ENCODE measurements at places on chromosomes 3 and 15.
A peak's percentile ranks its signal among the peaks of the same experiment; 100 is the strongest.

DNA sequence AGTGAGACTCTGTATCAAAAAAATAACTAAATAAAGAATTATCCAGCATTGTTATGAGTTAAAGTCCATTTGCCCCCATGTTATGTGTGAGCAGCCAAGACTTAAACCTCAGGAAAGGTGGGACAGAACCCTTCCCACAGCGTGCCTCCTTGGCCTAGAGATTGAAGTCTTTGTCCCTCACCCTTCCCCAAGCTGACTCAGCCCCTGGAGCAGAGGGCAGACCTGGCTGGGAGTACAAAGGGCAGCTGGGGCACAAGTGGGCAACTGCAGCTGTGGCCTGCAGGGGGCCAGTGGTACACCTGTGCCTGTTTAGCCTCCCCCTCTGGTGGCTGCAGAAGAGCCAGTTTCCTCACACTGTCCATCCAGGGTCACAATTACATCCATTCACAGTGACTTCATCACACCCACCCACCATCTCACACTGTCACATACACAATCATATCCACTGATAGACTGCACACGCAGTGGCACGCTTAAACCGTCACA, 940 bp upstream of the ACY1 start:
- peak; percentile 39 for DNase-seq

DNA sequence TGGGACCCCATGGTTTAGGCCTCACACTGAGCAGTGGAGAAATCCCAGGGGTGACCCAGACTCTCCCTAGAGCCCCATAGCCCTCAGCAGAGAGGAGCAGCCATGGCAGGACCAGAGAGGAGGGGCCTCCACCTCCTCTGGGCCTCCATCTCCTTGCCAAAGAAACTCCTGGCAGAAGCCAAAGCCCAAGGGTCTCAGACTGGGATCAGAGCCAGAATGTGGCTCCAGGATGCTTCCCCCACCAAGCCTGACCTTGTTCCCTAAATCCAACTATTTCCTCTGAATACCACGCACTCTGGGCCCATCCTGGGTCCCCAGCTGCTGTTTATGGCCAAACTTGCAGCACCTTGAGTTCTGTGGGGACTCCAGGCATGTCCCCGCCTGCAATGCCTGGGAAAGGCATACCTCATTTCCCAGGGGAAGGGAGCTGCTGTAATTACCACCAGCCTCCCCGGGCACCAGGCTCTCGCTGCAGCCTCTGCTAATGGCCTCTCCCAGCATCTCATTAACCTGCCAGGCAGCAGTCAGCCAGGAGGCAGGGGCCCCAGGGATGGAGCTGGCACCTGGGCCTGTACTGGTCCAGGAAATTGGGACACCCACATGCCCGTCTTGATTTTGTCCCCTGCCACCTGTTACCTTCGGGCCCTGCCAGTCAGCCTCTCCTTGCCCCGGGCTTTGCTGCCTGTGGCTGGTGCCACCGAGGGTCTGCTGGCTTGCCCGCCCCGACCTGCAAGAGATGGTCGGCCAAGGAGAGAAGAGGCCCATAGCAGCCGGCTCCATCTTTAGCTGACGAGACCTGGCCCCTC, 4.6 kb downstream of the CCDC9B start:
- no peak for DNase-seq

- no peak for DNase-seq
Measured at GRCh38 chr3:53198256-53198977, 37.4 kb downstream of the PRKCD start.

DNA sequence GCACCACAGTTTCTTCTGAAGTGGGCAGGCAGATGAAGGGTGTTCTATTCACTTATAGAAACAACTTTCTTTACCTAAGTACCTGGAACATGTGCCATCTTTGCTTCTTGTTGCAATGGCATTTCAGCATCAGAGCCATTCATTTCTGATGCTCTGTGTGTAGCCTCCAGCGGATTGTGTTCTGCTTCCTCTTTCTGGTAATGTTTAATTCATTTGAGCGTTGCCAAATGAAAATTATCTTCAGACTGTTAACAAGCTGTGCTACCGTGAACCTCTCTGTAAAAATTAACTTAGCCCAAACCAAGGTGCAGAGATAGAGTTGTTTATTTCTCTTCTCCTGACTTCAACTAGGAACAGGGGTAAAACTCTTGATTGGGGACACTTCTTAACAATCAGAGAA, 302.0 kb downstream of the EDEM1 start:
- DNase-seq, result no peak

- no peak for DNase-seq
Measured at GRCh38 chr3:190375246-190375645, 12.7 kb upstream of the CLDN16 start.

DNA sequence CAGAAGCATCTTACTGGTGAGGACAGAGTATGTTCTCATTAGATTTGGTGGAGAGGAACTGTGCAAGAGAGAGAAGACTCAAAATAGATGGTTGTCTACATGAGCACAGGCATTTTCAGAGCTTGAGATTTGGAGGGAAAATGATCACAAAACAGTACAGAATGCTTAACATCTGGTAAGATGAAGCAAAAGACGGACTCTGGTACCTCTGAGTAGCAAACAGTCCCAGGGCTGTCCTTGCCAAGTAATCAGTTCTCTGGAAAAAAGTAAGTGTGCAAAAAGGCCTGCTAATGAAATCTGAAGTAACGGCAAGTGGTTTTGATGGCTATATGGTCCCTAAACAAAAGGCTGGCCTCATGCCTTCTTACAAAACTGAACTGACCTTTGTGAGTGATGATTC, 414.2 kb downstream of the CNTN4 start:
- no peak for DNase-seq

GRCh38 chr15:31255732-31256377, 70.8 kb upstream of the KLF13 start:
- DNase-seq, result no peak

DNA sequence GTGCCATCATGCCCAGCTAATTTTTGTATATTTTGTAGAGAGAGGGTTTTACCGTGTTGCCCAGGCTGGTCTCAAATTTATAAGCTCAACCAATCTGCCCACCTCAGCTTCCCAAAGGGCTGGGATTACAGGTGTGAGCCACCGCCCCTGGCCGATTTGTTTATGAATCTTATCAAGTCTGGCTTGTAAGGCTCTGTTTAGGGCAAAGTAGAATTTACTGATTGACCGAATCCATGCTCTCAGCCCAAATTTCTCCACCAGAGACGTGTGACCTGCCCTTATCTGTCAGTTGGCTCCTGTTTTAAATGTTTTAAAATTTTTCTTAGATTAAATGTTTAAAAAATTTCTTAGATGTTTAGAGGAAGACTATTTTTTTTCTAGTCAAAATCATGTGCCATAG, 19.5 kb downstream of the RAD54L2 start:
- no peak for DNase-seq

- DNase-seq, result no peak
Measured at GRCh38 chr15:81723701-81724100, 322.1 kb downstream of the MEX3B start.

DNA sequence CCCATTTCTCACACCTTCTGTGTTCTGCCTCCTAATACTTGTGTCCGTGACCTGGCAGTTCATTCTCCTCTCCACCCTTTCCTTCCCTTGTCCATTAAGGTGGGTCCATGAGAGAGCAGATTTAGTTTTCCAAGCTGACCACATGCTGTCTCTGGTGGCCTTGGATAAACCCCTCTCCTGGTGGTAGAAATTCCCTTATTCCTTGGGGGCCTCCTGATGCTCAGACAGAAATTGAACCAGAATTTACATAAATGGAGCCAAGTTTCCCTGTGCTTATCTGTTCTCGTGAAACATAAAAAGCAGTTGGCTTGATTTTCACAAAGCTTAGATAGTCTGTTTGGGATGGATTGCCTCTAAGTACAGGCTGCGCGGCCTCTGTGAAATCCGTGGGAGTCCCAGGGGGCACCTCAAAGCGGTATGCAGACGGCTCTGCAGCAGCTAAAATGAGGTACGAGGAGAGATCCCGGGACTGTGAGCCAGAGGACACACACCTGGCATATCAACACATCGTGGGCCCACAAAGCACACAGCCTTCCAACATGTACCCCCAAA, 101.0 kb upstream of the NMNAT3 start:
- no peak for DNase-seq

DNA sequence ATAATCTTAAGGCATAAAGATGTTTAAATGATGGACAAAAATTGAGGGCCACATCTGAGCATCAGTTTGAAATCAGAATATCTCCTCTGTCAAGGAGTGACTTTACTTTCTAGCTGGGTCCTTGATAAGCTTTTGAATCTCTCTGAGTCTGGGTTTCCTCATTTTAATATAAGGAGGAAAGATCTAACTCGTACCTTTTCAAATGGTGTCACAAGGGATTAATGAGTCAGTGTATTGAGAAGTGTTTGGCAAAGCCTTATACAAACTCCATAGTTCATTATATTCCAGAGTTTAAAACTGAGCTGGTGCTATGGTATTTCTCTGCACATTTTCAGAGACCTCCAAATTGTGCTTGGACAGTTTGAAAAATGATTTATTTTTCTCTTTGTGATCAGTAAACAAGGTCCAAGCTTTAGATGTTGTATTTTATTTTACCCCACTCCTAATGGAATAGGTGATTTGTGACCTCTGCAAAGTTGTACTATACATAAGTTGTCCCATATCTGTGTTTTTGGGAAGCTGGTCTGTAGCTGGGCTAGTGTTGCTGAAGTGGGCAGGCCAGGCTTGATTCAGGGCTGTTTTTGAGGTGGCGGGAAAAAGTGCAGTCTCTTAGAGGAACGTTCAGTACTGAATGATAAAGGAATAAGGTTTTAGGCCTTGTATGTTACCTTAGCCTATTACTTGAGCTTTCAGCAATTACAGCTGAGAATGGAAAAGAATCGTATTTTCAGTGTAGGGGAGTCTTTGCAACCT, 5.6 kb downstream of the FNDC3B start:
- DNase-seq, result no peak

DNA sequence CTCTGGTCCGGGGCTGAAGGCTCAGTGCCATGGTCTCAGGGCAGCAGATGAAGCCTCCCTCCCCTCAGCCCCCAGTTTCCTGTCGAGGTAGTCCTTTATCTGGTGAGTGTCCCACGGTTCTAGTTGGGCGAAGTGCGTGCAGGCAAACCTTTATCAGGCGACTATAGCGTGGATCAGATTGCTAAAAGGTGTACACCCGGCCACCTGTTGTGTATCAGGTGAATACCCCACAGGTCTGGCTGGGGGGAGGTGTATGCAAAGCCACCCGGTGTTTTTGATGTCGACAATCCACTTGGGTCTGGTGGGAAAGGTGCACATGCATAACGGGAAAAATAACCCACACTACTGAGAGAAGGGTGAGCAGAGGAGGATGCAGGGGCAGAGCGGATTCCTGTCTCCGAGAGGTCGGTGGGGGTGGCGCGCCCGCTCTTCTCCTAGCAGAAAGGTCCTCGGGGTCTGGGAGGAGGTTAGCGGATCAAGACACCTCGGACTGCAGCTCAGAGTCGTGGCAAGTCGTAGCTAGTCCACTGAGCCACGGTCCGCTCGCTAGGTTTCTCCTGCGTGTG, 507 bp downstream of the SLC12A6 start:
- DNase-seq, result no peak

DNA sequence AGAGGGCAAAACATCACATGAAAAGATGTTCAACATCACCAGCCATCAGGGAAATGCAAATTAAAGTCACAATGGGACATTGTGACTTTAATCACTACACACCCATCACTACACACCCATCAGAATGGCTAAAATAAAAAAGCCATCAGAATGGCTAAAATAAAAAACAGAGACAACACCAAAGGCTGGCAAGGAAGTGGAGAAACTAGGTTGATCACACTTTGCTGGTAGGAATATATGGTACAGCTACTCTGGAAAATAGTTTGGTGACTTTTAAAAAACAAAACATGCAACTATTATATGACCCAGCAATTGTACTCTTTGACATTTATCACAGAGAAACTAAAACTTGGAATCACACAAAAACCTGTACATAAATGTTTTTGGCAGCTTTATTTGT, 15.1 kb upstream of the ABHD5 start:
- no peak for DNase-seq

DNA sequence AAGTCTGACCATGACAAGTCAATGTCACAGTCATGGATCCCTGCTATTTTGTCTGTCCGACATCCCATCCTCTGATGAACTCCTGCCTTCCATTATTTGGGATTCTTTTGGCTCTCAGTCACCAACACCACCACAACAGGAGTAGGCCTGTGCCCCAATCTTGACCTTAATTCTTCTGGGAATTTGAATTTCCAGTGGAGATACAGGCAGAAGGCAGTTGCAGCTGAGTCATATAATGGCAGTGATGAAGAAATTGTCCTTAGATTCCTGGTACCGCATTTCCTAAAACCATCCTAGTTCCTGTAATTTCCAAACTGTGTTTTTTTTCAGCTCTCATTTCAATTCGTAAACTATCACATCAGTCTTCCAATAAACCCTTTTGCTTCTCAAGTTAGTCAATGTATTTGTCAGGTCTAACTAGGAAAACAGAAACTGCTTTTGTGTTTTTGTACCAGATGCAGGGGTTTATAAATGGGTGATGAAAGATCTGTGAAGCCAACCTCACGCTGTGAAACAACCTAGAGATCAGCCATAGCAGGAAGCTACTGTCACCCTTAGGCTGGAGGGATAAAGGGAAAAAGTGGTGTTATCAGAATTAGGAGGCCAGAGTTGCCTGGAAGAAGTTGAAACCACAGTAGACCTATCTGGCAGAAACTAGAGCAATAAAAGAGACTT, 126.3 kb upstream of the TMEM108 start:
- DNase-seq, result no peak

DNA sequence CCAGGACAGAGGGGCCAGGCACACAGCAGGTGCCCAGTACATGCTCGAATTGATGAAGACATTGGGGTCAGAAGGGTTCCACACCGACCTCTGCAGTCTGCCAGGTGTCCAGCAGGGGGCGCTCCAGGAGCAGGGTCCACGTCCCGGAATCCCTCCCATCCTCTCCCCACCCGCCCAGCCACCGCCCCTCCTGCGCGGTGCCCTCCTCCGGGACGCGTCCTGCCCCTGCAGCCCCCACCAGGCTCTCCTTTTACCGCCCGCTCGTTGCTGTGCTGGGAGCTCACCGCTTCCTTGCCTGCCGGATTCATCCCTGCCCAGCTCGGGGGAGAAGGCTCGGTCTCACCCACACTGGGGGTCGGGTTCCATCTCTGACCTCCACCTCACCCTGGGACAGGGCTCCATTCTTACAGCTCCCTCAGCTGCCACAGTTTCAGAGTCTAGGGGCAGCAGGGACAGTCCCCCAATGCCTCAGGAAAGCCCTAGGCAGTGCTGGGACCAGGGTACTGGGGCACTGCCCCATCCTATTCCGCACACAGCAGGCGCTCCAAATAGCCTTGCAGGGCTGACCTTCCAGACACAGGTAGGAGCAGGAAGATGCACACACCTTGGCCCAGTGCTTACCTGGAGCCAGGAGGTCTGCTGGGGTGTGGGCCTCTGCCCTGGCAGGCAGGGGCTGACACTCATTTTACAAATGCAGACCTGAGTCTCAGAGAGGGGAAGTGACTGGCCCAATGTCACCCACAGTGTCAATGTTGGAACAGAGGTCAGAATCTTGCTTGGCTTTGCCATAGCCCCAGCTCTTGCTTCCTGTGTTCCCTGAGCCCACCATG, 31.0 kb downstream of the GRIP2 start:
- DNase-seq, result peak; percentile 72

DNA sequence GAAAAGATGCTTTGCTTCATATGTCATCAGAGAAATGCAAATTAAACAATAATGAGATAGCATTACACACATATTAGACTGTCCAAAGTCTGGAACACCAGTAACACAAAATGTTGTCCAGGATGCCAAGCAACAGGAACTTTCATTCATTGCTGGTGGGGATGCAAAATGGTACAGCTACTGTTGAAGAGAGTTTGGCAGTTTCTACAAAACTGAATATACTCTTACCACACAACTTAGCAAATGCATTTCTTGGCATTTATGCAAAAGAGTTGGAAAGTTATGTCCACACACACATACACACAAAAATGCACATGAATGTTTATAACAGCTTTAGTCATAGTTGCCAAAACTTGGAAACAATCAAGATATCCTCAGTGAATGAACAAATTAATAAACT, 195.2 kb upstream of the MME start:
- DNase-seq, result no peak
